ENCODE measurements at places on chromosomes 7 and 10.

DNA sequence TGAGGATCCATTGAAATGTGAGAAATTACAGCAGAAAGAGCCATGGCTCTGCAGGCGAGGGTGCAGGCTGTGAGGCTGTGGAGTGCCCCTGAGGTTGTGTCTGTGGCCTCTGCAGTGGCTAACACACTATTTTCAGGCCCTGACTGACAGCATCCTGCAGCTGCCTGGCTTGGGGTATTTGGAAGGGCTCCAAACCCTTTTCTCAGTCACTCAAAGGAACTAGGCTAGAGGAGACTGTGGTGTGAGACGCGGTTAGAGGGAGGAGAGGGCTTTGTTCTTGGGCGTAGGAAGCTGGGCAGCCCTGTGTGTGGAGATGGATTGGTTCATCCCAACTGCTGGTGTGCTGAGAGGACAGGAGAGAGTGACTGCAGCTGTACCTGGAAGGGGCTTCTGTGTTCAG lies 134.9 kb downstream of the RAMP3 start:
- no peaks in the 10 kb centered on the region for H3K4me1 ChIP-seq
- no peak overlapping the region for H3K4me3 ChIP-seq
- H3K27me3 ChIP-seq: peaks cover 61% of the 10 kb centered on the region
- no peak overlapping the region for H3K27ac ChIP-seq

DNA sequence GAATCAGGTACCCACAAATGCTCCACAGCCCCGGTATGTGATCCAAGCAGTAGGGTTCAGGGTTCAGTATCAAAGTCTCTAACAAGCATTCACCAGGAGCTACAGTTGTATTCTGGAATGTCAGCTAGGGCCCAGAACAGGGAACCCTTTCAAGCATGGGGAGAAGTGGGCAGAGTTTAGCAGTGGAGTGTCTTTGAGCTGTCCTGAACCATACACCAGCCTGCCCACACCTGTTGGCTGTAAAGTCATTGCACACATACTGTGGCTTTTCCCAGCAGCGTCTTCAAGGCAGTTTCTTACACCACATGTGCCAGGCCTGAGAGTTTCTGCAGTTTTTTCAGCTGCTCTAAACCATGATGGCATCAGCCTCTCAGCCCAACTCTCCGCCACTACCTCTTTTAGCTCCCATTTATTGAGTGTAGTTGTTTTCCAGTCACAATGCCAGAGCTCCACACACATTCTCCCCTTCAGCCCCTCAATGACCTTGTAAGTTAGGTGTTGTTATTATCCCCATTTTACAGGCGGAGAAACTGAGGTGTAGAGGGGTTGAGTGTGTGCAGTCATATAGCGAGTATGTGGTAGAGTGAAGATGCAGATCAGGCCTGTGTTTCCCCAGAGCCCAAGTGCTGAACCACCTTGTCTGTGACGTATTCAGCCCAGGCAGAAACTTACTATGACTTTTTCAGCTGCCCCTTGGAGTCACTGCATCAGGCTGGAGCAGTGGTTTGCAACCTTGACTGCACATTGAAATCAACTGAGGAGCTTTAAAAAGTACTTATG lies 83.1 kb downstream of the CHN2 start:
- H3K27ac ChIP-seq: no peak overlapping the region
- no peaks in the 10 kb centered on the region for H3K27me3 ChIP-seq
- no peak for DNase-seq
- peaks cover 31% of the 10 kb centered on the region for H3K4me1 ChIP-seq
- no peak overlapping the region for H3K4me3 ChIP-seq

DNA sequence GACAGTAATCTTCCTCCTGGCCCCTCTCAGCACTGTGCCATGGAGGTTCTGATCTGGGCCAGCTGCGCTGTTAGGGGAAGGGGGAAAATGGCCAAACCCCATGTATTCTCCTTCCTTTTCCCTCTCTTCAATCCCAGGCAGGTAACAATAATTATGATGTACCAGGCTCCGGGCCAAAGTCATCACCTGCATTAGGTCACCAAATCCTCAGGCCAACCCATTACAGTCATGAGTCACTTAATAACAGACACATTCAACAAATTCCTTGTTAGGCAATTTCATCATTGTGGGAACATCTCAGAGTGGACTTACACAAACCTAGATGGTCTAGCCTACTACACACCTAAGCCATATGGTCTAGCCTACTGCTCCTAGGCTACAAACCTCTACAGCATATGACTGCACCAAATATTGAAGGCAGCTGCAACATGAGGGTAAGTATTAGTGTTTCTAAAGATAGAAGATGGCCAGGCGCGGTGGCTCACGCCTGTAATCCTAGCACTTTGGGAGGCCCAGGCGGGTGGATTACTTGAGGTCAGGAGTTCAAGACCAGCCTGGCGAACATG lies 2.2 kb upstream of the HSPB1 start:
- H3K36me3 ChIP-seq: peaks cover 4% of the 10 kb centered on the region
- H3K4me1 ChIP-seq: peaks cover 13% of the 10 kb centered on the region
- H3K27ac ChIP-seq: no peak overlapping the region
- H3K4me3 ChIP-seq: no peak overlapping the region
- H3K27me3 ChIP-seq: peaks cover 12% of the 10 kb centered on the region
- DNase-seq: no peak

DNA sequence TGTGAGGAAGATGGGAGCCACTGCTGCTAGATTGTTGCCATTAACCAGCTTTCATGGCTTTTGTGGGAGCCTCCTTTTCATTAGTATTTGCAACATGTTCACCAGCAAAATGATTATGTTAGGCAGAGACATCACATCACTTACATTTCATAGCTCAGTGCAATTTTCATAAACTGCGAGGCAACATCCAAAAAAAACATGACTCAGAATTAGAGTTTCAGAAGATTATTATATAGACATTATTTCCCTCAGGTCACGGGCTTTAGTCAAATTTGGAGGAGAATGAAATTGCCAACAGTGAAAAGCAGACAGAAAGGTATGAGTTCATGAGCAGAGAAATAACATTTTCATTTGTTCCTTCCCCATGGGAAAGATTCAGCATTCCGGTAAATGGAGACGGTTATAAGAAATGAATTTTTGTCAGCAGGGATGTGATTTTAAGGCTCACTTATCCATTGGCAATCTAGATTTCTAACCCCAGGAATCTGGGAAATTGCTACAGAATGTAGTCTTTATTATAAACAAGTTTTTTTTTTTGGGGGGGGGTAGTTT lies 573.2 kb downstream of the AUTS2 start:
- H3K27ac ChIP-seq: no peak overlapping the region
- H3K4me1 ChIP-seq: no peaks in the 10 kb centered on the region
- H3K36me3 ChIP-seq: no peaks in the 10 kb centered on the region
- peaks cover 4% of the 10 kb centered on the region for H3K27me3 ChIP-seq
- DNase-seq: no peak
- no peak overlapping the region for H3K4me3 ChIP-seq

- no peaks in the 10 kb centered on the region for H3K27me3 ChIP-seq
- H3K4me1 ChIP-seq: no peaks in the 10 kb centered on the region
- H3K27ac ChIP-seq: no peak overlapping the region
- DNase-seq: no peak
- H3K4me3 ChIP-seq: no peak overlapping the region
Observed at GRCh38 chr7:134852625-134853024, 73.2 kb downstream of the CALD1 start.

- DNase-seq: no peak
- no peak overlapping the region for H3K4me3 ChIP-seq
- H3K27ac ChIP-seq: no peak overlapping the region
- no peaks in the 10 kb centered on the region for H3K27me3 ChIP-seq
Observed at GRCh38 chr7:2763597-2763996, 75.6 kb downstream of the AMZ1 start.

- peaks cover 8% of the 10 kb centered on the region for H3K4me1 ChIP-seq
- H3K4me3 ChIP-seq: no peak overlapping the region
- H3K27me3 ChIP-seq: no peaks in the 10 kb centered on the region
- peaks cover 19% of the 10 kb centered on the region for H3K36me3 ChIP-seq
Observed at GRCh38 chr10:5949009-5949759, 28.2 kb downstream of the IL15RA start.

DNA sequence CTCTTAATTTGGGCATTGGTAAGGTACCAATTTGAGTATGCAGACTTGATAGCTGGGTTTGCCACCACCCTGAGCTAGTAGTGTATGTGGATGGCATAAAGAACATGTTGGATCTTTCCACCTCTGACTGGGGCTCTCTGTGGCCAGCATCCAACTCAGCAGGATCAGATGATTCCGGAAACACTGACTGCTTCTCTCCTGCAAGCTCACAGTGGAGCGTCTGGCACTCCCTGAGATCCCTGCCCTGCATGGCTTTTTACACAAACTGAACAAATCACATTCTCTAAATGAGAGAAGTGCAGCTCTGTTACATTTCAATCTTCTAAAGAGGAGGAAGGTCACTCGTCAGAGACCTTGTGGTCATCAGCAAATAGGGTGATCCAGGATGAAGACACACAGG lies 1057.5 kb downstream of the NRG3 start:
- H3K36me3 ChIP-seq: no peaks in the 10 kb centered on the region
- DNase-seq: no peak
- no peaks in the 10 kb centered on the region for H3K4me1 ChIP-seq
- no peaks in the 10 kb centered on the region for H3K27me3 ChIP-seq
- no peak overlapping the region for H3K4me3 ChIP-seq

DNA sequence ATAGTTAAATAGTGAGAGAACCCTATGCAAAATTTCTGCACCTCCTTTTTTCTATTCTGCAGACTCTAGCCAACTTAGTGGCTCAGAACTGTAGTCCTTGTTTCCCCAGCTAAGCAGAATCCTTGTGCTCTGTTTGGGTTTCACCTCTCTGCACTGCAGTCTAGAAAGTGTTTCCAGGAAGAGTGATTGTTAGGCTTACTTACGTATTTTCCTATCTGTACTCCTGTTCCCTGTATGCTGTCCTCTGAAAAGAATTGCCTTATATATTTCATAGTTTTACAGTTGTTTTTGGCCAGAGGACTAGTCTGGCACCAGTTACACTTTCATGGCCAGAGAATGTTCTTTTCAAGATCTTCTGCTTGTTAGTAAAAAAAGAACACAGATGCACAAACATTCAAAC lies 154.6 kb upstream of the POT1 start:
- H3K36me3 ChIP-seq: no peaks in the 10 kb centered on the region
- H3K27ac ChIP-seq: no peak overlapping the region

DNA sequence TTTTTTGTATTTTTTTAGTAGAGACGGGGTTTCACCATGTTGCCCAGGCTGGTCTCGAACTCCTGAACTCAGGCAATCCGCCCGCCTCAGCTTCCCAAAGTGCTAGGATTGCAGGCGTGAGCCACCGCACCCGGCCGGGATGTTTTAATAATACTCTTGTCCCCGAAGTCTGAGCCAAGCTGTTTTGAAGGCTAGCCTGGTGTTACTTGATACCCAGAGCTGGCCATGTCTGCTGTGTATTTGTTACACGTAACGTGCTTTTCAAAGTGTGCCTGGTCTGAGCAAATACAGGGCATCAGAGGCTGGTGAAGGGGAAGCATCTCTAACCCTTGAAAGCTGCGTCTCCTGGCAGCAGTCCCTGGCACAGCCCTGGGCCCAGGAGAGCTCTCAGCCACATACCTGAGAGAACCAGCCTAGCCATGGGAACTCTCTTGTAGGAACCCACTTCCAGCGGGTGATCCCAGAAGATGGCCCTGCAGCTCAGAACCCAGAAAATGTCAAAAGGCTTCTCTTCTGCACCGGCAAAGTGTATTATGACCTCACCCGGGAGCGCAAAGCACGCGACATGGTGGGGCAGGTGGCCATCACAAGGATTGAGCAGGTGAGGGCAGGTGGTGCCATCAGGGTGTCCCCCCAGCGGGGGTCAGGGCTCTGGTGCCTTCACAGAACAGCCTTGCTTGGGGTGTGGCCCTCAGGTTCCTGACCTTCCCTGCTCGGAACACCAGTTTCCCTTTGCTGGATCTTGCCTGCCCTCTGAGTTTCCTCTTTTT lies 41.7 kb upstream of the ZMIZ2 start:
- H3K27me3 ChIP-seq: no peaks in the 10 kb centered on the region
- peaks cover 4% of the 10 kb centered on the region for H3K4me1 ChIP-seq
- DNase-seq: no peak
- H3K27ac ChIP-seq: no peak overlapping the region
- peaks cover 47% of the 10 kb centered on the region for H3K36me3 ChIP-seq

- no peaks in the 10 kb centered on the region for H3K27me3 ChIP-seq
- no peaks in the 10 kb centered on the region for H3K4me1 ChIP-seq
- no peak overlapping the region for H3K27ac ChIP-seq
- no peak overlapping the region for H3K4me3 ChIP-seq
Observed at GRCh38 chr7:18637516-18637915, 142.0 kb downstream of the HDAC9 start.

Data from effector memory CD8-positive, alpha-beta T cell (primary cell).